ENCODE measurements at places on chromosomes 4 and X.

DNA sequence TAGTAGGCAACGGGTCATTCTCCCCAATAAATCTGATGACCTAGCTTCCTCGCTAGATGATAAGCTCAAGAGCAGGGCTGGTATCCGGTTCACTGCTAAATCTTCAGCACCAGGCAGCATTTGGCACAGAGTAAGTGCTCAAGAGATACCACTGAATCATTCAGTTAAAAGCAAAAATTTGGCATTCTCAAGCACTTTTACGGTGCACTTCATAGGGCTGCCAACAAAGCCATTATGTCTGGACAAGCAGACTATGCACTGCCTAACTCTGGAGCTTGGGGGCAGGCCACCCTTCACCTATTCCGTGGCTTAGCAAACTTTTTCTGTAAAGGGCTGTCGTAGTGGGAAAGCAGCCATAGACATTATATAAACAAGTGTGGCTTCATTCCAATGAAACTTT, 23.8 kb upstream of the CXorf38 start:
- DNase-seq = no peak

- no peak for DNase-seq
Observed at GRCh38 chrX:111581086-111581485, 69.6 kb downstream of the SERTM2 start.

- no peak for DNase-seq
Observed at GRCh38 chr4:140133576-140133975, 20.4 kb downstream of the MAML3 start.

DNA sequence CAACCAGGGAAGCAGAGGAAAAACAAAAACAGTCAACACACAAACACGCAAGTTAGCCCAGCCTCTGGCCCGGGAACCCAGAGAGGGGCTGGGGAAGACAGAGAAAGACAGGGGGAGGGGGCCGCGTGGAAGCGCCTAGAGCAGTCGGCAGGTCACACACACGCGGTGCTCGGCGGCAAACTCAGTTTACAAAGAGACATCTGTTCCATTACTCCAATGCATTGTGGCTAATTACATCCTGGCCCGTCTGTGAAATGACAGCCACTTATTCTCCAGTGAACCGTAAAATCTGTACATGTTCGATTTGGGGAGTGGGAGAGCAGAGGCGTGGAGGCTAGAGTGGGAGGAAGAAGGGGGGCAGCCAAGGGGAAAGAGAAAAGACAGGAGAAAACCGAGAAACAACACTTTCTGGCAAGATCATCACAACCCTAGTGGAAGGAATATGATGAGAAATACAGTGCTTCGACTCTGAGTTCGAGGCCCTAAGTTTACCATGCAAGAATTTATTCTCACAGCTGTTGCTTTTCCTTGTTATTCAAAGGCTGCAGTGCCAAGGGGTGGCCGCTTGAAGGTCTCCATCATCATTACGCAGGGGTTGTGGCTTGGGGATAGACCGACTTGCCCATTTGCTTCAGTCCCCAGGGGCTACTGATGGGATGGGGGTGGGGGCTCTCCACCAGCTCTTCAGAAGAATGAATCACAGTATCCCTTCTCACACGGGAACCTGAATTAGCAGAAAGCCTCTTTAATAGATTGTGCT, 167.7 kb downstream of the MGST2 start:
- no peak for DNase-seq

- no peak for DNase-seq
Observed at GRCh38 chr4:14272206-14272605, 644.7 kb upstream of the BOD1L1 start.

DNA sequence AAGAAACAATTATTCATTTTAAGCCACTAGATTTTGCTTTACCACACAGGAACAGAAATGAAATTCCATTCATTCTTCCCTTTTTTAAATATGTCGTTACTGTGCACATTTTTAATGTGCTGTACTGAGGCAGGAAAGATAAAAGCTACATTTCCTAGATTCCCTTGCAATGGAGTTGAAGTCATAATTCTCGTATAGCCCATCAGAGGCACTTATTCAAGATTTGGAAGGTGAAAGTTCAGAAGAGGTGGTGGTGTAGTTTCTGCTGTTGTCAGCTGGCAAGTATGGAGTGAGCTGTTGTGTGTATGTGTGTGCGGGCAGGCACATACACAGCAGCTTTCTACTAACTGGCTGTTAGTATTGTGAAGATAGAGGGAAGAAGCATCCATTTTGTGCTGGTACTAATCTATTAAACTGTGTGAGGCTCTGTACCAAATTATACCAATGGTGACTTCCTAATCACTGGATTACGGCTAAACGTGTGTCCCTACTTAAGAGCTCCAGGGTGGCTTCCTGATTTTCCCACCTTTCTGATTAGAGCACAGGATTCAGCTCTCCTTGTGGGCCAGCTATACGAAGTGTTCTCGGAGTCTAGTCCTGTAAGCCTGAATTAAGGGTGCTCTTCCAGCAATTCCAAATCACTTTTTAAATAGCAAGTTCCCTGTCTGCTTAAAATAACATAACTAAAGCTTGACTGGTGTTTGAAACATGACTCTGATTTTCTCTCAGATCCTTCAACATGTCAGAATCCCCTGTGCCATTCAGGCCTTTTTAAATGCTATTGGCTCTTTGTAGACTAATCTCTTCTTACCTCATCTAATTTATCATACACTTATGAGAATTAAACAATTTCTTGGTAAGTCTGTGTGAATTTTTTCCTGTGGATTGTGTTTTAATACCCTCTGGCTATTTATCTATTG, 43.8 kb downstream of the PDS5A start:
- no peak for DNase-seq

DNA sequence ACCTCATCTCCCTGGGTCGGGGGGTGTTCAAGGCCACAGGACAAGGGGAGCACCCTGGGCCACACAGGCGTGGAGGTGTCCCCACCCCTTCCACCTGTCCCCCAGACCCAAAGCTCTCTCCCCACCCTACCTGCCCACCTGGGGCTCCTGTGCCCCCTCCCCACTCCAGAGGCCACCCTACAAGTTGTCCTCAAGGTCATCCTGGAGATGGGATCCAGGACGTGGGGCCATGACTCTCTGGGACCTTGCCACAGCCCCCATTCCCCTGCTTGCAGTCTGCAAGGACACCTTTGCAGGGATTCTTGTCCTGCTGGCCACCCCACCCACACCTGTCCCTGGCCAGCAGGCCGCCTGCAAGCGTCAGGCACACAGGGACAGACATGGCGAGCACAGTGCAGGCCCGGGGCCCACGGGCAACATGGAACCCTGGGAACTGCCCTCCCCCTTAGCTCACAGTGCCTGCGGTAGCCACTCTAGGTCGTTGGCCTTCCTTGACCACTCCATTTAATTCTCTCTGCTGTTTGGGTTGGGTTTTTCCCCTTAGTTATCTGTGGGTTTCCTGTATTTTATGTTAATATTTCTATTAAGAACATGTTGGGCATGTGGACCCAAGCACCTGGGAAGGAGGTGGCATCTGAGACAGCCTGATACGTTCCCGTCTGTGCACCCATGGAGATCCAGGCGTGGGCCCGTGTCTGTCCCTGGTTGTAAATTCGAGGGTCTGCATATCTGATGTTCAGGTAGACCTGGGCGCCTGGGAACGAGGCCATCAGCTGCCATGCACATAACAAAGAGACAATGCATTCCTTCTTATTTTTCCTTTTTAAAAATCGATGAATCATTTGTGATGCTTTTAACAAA, 197.5 kb downstream of the AFAP1 start:
- no peak for DNase-seq

GRCh38 chrX:120145295-120145925, 13.0 kb upstream of the RHOXF2 start:
- no peak for DNase-seq

GRCh38 chr4:175667122-175667521, 144.9 kb downstream of the GPM6A start:
- DNase-seq = no peak

- no peak for DNase-seq
Observed at GRCh38 chr4:24321131-24321530, 263.2 kb downstream of the DHX15 start.

- no peak for DNase-seq
Observed at GRCh38 chr4:8255698-8256441, 13.7 kb upstream of the HTRA3 start.

- DNase-seq = no peak
Observed at GRCh38 chr4:170170861-170171260, 81.1 kb upstream of the AADAT start.

DNA sequence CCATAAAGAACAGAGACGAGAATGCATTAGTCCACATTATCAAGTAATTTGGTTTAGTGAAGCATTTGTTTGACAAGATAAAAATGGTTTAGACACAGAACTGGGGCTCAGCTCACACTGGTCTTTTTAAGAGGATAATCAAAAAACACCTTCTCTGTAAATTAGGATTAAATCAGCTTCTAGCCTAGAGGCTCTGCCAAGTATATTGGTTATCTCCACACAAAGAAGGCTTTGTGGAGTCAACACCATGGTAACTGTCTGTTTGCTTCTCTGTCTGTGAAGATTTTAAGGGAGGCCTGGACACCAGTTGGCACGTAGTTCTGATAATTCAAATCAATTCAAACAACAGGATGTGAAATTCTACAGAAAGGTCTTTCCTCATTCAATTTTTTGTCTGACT, 687.0 kb downstream of the DMD start:
- DNase-seq = no peak

GRCh38 chr4:8585186-8585585, 5.0 kb downstream of the GPR78 start:
- no peak for DNase-seq

DNA sequence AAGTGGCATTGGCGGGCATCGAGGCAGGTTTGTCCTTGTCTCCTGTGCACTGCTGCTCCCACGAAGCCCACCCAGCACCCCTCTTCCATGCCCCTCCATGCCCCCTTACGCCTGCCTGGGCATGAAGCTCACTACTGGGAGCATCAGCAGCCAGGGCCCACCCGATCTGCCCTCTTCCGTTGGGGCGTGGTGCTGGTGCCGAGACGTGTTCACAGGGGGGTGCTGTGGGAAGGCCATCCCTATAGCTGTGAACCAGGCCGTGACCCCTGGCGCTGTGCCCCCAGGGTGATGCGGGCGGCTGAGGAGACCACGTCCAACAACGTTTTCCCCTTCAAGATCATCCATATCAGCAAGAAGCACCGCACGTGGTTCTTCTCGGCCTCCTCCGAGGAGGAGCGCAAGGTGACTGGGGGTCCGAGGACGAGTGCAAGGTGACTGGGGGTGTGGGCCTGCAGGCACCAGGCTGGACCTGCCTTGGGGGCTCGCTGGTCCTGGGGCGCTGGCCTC, 19.3 kb upstream of the ADD1 start:
- DNase-seq = no peak

DNA sequence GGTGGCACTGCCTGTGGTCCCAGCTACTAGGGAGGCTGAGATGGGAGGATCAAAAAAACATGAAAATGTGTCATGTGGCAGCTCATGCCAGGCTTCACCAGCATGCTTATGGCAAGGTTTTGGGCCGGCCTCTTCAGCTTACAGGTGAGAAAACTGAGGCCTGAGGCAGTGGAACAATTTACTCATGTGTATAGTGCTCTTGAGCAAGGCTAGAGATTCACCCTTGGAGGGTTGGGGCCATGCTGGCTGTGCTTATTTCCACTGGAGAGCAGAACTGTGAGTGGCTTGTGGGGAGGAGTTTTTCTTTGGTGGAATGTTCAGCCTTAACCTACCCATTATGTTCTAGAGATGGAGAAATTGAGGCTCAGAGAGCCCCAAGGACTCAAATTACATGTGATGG, 31.8 kb downstream of the NSD2 start:
- DNase-seq = no peak

- DNase-seq = peak; percentile 15
Observed at GRCh38 chrX:69493193-69493592, 10.9 kb upstream of the NALF2 start.

DNA sequence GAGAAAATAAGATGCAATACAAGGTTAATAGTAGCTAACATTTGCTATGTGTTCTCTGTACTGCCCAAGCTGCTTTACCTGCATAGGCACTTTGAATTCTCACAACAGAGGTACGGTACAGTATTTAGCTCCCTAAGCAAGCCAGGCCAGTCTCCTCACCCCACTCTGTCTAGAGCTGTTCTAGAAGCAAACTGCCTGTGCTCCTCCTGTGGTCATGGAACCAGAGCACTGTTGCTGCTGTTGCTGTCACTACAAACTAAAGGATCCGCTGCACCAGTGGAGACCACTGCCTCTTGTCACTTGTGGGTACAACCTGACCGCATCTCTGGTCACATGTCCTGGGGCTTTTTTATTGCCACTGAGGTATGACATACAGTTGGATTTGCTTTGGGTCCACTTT, 19.6 kb downstream of the ZNF330 start:
- DNase-seq = no peak

DNA sequence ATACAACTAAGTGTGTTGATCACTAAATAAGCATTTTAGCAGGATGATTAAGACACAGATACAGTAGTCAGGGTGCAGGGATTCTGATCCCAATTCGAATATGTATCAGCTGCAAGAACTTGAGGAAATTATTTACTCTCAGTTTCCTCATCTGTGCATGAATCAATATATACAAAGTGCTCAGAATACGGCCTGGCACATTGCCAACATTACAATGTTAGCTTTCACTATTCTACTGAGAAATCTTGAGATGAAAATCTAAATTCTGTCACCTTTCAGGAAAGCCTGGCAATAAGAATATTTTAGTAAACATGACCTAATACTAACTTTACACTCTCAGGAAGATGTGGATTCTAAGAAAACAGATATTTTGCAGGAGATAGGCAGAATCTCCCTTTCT, 1001.6 kb upstream of the IGFBP7 start:
- no peak for DNase-seq

DNA sequence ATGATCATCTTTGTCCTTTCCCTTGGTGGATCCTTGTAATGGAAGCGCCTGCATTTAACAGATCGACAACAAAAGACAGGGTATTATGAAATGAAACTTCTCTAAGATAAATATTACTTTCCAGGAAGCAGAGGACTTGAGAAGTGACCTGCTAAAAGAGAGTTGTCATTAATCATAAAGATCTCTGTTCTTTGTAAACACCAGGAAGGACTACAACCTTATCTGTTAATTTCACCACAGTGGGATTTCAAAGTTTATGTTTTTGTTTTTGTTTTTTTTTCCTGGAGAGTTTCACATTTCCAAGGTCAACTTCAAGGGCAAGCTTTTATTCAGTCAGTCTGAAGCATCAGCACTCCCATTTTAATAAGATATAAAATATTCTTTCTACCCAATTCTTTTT, 170.9 kb downstream of the RCHY1 start:
- no peak for DNase-seq

DNA sequence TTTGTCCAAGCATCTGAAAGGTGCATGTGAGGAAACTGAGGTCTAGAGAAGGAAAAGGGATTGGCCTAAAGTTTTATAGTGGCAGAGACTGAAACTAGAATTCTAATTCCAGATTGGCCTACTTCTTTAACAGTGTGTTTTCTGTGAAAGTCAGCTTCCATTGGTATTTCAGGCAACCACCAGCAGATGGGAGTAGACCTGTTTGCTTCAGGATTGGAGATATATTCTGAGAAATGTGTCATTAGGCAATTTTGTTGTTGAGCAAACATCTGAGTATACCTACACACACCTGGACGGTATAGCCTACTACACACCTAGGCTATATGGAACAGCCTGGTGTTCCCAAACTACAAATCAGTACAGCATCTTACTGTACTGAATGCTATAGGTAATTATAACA, 207.3 kb upstream of the RADX start:
- no peak for DNase-seq

- DNase-seq = no peak
Observed at GRCh38 chr4:141810038-141810711, 173.8 kb downstream of the IL15 start.

GRCh38 chr4:1385373-1386340, 20.6 kb downstream of the NKX1-1 start:
- DNase-seq = no peak

Data from stimulated activated CD4-positive, alpha-beta T cell treated with anti-CD3 and anti-CD28 coated beads, Interleukin-2, amount 100 ng/mL, for 4 hours (primary cell).